SIG-M5 (cell line): ENCODE measurements at places on chromosomes 7 and 10.

DNA sequence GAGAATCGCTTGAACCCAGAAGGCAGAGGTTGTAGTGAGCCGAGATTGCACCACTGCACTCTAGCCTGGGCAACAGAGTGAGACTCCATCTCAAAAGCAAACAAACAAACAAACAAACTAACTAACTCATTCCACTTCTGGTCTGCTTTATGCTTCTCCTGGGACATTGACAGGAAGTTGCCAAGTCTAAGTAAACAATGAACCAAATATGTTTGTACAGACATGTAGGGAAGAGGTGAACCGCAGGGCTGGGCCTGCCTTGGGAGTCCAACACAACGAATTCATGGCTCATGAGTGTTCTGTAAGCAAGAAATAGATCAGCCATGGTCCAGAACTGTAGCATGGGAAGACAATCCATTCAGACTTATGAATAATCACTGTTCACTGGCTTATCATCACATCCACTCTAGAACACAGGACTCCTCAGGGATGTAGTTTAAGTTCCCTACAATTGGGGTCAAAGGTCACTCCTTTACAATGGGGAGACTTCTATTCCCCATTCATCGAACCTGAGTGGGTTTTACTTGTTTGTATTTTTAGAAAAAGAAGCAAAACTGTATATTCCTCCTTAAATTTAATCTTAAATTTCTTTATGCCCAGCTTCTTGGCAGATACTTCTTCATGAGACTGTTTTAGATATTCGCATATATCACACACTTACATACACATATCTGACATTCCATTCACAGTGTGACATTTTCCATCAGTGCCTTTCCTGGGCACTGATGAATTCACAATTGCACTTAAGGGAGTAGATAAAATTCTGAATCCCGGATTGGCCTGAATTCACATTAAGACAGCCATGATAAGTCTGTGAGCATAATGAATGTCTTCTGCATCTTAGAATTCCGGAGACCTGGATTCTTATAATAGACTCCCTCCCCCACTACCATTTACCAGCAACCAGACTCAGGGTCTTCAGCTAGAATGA is 159.1 kb upstream of the EEPD1 start:
- no peak for DNase-seq

DNA sequence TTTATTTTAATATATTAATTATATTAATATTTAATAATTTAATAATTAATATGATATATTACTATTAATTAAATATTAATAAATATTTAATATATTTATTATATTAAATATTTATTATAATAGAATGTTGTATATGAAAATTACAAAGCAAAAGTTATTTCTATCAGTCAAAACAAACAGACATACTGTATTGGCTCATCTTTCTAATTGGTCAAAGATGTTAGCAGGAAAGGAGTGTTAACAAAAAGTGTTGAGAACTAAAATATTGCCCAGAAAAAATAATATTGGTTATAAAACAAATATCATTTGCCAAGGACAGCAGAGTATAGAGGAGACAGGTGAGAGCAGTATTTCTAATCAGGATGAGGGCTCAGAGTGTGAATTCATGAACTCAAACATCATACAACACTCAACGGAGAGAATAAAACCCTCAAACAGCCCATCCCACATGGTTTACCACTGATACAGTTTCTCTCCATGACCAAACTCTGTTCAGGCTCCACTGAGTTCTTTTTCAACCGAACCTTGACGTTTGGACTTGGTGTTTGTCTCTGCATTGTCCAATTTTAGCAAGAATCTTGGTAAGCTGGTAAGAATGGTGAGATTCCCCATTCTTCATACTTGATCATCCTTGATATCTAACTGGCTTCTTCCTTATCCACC is 58.0 kb downstream of the TSPAN12 start:
- no peak for DNase-seq

DNA sequence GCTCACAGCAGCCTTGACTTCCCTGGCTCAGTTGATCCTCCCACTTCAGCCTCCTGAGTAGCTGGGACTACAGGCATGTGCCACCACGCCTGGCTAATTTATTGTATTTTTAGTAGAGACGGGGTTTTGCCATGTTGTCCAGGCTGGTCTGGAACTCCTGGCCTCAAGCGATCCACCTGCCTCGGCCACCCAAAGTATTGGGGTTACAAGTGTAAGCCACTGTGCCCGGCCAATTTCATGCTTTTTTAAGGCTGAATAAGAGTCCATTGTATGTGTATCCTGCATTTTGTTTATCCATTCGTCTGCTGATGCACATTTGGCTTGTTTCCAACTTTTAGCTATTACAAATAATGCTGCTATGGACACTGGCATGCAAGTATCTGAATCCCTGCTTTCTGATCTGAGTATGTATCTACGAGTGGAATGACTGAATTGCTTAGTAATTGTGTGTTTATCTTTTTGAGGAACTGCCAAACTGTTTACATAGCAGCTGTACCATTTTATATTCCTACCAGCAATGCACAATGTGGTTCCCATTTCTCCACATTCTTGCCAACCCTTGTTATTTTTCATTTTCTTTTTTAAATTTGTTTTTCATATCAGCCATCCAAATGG is 37.3 kb upstream of the TPST1 start:
- DNase-seq: no peak

DNA sequence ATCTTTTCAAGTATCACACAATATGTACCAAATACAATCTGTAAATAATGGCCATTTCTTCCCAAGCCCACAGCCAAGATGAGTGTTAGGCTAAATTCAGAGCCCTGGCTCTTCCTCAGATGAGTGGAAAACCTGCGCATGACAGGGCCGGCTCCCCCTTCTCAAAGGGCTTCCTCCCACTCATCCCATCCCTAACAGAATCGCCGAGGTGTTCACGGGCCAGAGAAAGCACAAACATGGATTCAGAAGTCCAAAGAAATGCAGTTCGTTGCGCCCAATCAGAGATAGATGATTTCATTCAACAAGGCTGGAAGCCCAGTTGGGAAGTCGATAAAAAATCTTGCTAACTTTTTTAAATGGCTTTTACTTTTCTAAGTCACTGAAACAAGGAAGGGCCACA is 121.8 kb downstream of the UBE2H start:
- DNase-seq: no peak

DNA sequence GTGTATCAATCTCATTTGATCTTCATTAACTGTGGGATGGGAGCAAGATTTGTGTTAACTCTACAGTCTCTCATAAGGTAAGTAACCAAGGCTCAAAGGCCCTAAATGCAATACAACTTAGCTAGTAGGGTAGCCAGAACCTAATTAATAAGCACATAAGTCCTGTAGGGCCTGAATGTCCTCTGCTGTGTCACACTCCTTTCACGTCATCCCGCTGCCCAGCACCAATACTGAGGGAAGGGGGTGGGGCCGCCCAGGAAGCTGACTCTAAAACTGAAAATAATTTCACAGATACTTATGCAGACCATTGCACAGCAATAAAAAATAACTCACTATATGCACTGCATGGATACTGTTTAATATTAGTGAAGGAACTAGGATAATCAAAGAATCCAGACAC is 13.7 kb downstream of the CCDC6 start:
- no peak for DNase-seq

GRCh38 chr10:387909-388660 is 252.8 kb downstream of the ZMYND11 start:
- no peak for DNase-seq

DNA sequence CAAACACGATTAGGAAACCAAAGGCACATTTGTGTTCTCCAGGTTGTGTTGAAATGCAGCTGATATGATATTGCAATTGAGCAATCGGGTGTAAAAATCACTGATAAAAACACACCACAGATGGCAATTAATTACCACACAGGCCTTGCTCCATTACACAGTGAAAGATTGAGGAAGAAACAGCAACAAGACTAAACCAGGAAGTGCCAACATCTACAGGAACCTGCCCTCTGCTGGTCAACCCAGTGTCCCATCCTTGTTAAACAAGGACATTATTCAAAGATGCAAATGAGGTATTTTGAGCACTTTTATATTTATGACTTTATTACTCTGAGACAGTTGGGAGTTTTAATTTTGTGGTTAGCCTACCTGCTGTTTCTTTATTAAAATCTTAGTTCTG is 765.6 kb upstream of the GHITM start:
- no peak for DNase-seq

DNA sequence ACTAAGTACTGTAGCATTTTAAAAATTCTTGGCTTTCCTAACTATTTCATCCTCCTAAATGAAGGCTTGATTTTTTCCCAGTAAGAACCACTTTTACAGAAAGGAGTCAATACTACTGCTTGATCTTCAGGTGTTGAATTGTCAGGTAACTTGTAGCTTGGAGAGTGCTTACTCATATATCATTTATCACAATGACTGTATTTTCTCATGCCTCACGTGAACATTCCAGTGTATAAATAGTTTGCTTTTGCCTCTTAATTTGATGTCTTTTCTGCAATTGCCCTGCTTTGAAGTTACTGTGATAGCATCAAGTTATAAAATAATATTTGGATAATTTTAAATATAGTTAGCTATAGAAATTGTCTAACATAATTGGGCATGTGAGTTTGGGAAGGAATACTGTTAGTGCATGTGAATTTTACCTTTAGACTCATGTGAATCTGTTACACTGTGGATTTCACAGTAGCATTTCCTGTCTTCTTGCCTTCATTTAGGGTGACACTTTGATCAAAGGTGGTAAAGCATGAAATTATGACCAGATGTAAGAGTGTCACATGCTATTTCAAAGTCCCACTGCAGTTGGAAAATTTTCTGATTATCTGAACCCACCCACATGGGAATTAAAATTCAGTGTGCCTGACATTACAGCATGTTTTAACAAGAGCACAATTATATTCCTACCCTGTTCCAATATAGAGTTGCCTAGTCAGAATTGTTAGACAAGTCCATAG is 962.8 kb downstream of the DNAJB9 start:
- DNase-seq: no peak

- DNase-seq: no peak
Measured at GRCh38 chr7:53302496-53303246, 267.2 kb downstream of the POM121L12 start.

GRCh38 chr10:77500754-77501151 is 136.9 kb downstream of the KCNMA1 start:
- DNase-seq: no peak

DNA sequence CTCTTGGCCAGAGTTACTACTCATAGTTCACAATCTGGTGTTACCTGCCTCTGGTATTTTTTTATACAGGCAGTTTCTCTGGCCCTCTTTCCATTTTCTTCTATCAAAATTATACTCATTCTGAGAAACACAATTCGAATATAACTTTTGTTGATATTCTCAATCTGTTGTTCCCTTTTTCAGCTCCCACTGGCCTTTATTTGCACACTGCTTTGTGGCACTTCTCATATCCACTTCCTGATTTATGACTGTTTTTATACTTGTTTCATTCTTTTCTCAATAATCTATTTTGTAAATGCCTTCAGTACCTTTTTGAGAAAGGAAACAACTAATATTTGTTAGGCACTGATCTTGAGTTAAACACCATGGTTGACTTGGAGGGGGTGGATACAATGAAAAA is 93.8 kb upstream of the HDAC9 start:
- DNase-seq: no peak
